ENCODE measurements at places on chromosomes 7 and 10. TPM values are rescaled to one million over a fixed set of nuclear protein-coding genes. Genes with fewer than 3 reads are reported as not detected.

DNA sequence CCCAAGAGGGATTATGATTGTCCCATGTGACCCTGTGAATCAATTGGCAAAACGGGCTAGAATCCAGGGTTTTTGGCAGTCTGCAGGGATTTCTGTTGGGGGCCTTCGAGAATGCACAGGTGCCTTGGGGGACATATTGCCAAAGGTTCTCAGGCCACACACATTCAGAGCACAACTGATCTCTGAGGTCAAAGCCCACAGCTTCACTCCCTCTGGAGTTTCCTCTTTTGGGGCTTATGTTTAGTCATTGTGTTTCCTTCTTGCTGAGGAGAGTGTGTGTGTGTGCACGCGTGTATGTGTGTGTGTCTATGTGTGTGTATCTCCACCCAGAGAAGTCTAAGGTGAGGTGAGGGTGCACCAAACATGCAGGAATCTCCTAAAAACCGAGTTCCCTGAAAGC is 8.8 kb downstream of the PPIF start:
- no peaks in the 10 kb centered on the region for H3K36me3 ChIP-seq
- DNase-seq = no peak
- no peaks in the 10 kb centered on the region for H3K27me3 ChIP-seq
- no peaks in the 10 kb centered on the region for H3K4me1 ChIP-seq
- H3K4me3 ChIP-seq = no peak overlapping the region
- no peak overlapping the region for H3K27ac ChIP-seq

ELFN1 gene
- total RNA-seq = 6.0 TPM

ASB10 gene
- not detected for total RNA-seq

CPEB3 gene
- total RNA-seq = 4.1 TPM

CYP2C19 gene
- not detected for total RNA-seq

MYL10 gene
- total RNA-seq = not detected

DNA sequence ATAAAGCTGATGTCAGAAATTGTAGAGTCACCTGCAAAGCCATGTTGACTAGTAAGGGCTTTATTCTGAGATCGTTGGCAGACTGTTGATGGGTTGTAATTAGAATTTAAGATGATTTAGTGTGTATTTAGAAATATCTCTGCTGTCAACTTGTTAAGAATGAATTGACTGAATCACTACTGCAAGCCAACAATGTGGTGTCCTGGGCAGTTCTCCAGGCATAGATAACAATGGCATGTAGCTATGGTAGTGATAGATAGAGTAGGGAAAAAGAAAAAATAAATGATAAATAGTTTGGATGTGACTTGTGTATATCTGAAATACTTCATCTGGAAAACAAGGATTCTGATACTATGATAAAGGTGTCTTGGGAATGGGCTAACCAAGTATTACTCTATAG is 640.2 kb downstream of the ARL4A start:
- no peaks in the 10 kb centered on the region for H3K27me3 ChIP-seq
- H3K4me1 ChIP-seq = no peaks in the 10 kb centered on the region
- H3K4me3 ChIP-seq = no peak overlapping the region
- H3K36me3 ChIP-seq = no peaks in the 10 kb centered on the region
- DNase-seq = no peak

PPP1R9A gene
- total RNA-seq = 39.6 TPM

- no peaks in the 10 kb centered on the region for H3K27me3 ChIP-seq
- DNase-seq = no peak
- no peak overlapping the region for H3K27ac ChIP-seq
These were observed 132.5 kb downstream of the IMMP2L start for GRCh38 chr7:111429781-111430180.

DNA sequence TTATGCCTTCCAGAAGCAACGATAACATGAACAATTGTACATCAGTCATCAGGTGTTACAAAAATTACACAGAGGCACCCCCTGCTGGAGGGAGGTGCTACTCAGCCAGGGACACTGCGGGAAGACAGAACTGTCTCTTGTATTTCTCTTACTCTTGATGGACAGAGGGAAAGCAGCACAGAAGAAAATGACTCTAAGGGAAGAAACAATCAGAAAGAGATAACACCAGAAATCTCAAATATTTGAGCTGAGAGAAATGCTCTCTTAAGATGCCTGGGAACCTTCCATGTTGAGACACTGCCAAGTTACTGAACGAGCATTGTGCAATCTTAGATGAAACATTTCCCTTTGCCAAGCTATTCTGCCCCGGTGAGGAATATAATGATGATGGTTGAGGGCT is 227.6 kb upstream of the NPSR1 start:
- H3K36me3 ChIP-seq = no peaks in the 10 kb centered on the region
- no peaks in the 10 kb centered on the region for H3K4me1 ChIP-seq
- H3K27me3 ChIP-seq = no peaks in the 10 kb centered on the region
- no peak overlapping the region for H3K27ac ChIP-seq

DNA sequence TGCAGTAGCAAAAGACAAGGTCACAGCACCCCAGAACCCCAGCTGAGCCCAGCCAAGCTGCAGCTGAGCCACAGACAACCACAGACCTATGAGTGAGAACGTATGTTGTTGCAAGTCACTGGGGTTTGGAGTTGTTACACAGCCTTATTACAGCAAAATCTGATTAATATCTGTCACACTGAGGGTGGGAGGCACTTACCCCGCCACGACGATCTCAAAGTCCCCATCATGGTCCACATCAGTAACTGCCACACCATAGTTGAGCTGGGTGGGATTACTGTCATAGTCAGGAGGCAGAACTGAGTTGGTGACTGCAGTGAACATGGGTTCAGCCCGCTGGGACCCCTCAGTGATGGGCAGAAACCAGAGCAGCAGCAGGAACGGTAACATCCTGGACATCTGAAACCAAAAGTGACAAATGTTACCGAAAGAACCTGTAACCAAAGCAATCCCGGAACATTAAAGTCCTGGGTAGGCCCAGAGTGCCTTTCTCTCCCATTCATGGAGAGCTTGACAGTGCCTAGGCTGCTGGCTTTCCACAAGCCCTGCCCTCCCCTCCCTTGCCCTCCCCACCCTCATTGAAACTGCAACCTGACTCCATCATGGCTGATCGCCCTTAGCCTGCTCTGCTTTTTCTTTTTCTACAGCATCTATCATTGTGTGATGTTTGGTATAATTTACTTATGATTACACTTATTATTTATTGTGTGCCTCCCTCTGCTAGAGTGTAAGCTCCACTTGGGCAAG is 19.3 kb downstream of the CRTAC1 start:
- H3K4me1 ChIP-seq = no peaks in the 10 kb centered on the region
- no peak overlapping the region for H3K27ac ChIP-seq
- H3K36me3 ChIP-seq = no peaks in the 10 kb centered on the region
- DNase-seq = no peak
- H3K4me3 ChIP-seq = no peak overlapping the region
- no peaks in the 10 kb centered on the region for H3K27me3 ChIP-seq

HOXA9 gene
- total RNA-seq = 25.0 TPM
